Activated B cell treated with CpG ODN at 0.5 μM for 24 hours (primary cell): ENCODE measurements at places on chromosomes 5 and 9.

DNA sequence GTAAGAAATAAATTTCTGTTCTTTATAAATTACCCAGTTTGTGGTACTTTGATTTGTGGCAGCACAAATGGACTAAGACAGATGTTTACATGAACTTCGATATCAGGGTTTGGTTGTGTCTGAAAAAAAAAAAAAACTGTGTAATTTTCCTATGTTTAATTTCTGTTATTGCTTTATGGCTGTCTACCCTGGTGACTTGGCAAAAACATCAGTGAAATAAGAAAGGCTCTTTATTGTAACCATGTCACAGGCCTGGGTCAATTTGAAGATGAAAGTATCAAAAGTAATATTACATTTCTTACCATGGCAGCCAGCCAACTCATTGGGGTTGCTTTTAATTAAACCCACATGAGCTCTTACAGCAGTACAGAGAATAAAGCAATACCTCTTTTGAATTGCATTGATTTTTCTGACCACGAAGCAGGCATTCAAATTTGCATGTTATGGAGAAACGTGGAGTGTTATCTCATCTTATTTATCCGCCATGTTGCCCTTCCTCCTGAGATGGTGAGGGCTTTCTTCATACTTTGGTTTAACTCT is 20.6 kb upstream of the SV2C start:
- no peak for DNase-seq

GRCh38 chr5:28468166-28468565 is 1429.8 kb upstream of the CDH9 start:
- no peak for DNase-seq

GRCh38 chr5:131239686-131240085 is 24.2 kb upstream of the CDC42SE2 start:
- DNase-seq, result no peak

- DNase-seq, result peak; percentile 36
These were observed at the start of gene SPACA9 for GRCh38 chr9:132878695-132879456. TSS of gene SPACA9 (plus strand) at chr9:132878898. CDS start at chr9:132883948, 5,050 bp downstream.

DNA sequence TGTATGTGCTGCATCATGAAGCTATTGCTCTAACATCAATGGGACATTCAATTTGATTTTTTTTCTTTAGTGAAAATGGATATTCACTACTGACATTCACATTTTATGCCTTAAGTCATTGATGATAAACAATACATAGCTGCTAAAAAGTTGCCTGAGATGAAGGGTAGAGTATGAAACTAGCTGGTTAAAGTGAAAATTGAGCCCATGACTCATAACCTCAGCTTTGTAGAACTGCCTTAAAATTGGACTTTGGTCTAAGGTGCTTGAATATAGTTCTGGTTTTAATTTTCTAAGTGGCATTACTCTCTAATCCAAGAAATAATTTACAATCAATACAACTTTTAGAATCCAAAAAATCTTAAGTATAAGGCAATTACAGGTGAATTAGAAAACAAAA is 740.4 kb upstream of the RIOK2 start:
- DNase-seq, result no peak

GRCh38 chr5:158060212-158060611 is 201.3 kb upstream of the CLINT1 start:
- DNase-seq, result no peak

GRCh38 chr9:109182940-109183798 is 16.1 kb upstream of the FRRS1L start:
- DNase-seq, result no peak

DNA sequence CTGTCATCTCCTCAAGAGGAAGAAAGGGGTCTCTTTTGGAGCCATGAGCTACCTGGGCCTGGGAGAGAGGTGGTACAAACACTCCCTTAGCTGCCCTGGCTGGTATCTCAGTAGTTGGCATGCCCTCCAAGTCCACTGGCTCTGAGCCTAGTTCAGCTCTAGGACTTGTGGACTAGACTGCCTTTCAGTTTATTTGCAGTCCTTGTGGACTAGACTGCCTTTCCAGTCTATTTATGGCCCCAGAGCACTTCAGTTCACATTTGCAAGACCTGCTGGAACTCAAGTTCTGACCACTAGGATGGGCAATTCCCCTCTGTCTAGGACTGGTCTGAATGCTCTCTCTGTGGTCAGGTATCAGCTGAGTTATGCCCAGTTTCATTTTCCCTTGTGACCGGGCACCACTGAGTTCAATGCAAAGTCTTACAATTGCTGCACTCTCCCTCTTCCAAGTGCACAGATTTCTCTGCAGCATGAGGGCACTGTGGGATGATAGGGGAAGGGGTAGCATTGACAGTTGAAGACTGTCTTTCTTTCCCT is 1019.0 kb downstream of the TAF11L14 start:
- no peak for DNase-seq

GRCh38 chr5:115949096-115949495 is 13.2 kb upstream of the LVRN start:
- DNase-seq, result no peak

DNA sequence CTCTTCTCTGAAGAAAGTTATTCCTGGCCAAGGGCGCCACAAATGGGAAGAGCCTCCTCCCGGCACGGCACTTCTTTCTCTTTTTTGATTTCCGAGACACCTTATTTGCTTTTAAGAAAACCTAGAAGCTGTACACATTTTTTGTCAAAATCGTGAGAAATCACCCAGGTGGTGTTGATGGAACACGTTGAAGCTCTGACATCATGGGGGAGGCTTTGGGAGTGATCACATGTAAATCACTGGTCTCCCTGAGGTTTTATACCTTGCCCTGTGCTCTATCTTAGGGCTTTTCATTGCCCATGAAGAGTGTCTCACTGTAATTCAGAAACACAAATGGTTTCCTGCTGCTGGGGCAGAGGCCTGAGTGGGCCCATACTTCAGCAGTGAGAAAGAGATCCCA is 27.4 kb downstream of the SLC36A1 start:
- DNase-seq, result no peak

- DNase-seq, result no peak
These were observed 118.0 kb upstream of the PHYKPL start for GRCh38 chr5:178350361-178351220.

GRCh38 chr5:160539431-160539830 is 117.8 kb downstream of the PTTG1 start:
- no peak for DNase-seq

DNA sequence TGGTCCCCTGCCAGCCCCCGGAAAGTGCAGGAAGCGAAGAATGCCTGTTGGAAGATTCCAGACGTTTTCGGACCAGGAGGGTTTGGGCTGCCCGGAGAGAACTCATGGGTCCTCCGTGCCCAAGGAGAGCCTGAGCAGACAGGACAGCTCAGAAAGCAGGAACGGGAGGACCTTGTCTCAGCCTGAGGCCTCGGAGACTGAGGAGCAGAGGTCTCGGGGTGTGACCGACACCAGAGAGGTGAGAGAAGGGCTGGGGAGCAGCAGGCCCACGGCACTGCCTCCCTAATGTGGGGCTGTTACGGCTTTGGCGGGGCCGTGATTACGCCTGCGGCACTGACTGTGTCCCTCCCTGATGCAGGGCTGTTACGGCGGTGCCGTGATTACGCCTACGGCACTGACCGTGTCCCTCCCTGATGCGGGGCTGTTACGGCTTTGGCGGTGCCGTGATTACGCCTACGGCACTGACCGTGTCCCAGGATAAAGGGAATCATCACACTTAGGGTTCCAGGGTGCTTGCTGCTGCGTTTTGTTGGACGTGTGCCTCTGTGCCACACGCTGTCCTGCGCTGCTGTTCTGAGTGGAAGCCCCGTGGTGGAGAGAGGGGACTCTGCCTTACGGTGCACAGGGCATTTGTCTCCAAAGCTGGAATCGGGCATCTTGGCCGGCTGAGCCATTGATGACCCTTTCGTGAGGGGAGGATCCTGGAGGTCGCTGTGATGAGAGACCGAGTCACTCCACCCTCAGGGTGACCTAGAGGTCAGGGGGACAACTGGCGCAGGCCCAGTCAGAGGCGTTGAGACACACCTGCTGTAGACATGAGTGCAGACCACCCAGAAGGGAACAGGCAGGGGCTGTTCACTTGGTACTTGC is 25.7 kb downstream of the CEP72 start:
- DNase-seq, result no peak

- no peak for DNase-seq
These were observed 59.3 kb downstream of the OSTF1 start for GRCh38 chr9:75147638-75148037.

GRCh38 chr5:168251259-168251658 is 40.2 kb upstream of the WWC1 start:
- no peak for DNase-seq

DNA sequence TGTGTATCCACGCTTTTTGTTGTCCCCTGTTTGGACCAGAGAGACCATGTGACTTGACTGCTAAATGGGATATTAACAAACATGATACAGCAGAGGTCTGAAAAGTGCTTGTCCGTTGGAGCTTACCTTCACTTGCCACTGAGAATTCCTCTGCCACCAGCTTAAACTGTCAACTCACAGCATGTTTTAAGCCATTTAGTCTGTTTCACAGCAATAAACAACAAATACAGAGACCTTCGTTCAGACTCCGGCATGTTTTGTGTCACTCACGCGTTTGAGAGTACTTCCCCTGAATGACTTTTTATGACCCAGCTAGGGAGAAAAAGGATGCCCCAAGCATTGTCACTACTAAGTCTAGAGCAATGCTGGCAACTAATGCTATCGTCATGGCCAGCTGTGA is 173.8 kb downstream of the PTPRD start:
- no peak for DNase-seq

GRCh38 chr9:120343416-120343815 is 236.6 kb downstream of the CDK5RAP2 start:
- no peak for DNase-seq

DNA sequence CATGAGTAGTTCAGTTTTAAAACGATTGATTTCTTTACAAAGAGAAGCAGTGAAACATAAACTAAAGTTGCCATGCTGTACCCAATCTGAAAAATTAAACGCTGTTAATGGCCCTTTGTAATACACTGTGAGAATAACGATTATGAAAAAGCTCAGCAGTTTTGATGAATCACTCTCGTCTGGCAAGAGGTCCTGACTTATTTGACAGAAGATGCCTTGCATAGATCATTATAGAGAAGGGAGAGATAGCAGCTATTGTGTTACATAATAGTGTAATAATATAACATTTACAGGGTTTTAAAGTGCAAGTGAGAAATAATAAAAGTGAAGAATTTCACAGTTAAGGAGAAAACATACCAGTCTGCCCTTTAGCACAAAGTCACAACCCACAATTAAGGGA is 361.5 kb upstream of the CDH10 start:
- DNase-seq, result no peak

GRCh38 chr9:28206280-28206679 is 633.0 kb upstream of the C9orf72 start:
- no peak for DNase-seq

GRCh38 chr5:64344501-64344900 is 161.3 kb upstream of the RGS7BP start:
- DNase-seq, result no peak

DNA sequence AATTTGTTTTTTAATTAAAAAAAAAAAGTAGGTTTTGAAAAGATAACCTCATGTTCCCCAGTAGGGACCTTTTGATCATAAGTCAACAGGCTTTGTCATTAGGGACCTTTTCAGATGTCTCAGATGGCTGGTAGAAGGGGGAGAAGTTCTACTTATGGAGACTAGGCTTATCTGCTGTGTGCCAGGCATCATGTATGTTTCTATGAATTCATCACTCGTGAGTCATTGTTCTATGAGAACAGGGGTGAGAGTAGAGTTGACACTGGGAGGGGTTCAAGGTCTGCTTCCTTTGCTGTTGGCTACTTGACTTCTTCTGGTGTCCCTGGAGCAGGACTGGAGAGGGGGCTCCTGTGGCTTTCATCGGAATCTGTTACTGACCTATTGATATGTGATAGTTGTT is 138.8 kb downstream of the KDM4C start:
- no peak for DNase-seq

- DNase-seq, result no peak
These were observed 67.1 kb upstream of the SSBP2 start for GRCh38 chr5:81817980-81818379.

- no peak for DNase-seq
These were observed 1094.9 kb downstream of the MAT2B start for GRCh38 chr5:164600274-164600673.

- DNase-seq, result no peak
These were observed 830.9 kb downstream of the MAT2B start for GRCh38 chr5:164336276-164336675.

DNA sequence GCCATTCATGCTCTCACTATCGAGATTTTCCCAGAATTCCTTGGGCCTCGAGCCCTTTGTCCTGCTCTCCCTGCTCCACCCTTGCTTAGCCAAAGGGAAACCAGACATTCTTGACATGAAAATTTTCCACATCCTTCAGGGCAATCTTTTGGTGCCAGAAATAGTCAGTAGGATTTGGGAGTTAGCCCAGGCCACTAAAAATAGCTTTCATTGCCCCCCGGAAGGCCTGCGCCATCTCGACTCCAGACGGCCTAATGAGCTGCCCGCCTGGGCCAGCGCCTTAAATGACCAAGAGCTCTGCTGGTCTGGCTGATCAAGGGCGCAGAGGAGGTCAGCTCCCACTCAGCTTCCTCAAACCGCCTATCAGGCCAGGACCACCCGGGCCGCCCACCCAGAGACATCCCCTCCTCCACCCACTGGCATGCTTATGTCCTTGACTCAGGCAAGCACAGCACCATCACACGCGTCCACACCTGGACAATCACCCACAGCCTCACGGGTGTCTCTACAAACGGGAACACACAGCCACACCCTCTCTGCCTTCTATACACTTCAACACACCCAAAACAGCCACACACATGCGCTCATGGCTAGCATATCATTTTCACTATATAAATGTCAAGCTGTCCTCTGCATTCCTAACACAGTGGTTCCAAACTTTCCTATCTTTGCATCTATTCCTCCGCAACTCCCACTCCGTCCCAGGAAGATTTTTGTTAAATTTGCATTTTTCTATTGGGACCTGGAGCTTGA is 20.9 kb downstream of the DUSP1 start:
- no peak for DNase-seq

DNA sequence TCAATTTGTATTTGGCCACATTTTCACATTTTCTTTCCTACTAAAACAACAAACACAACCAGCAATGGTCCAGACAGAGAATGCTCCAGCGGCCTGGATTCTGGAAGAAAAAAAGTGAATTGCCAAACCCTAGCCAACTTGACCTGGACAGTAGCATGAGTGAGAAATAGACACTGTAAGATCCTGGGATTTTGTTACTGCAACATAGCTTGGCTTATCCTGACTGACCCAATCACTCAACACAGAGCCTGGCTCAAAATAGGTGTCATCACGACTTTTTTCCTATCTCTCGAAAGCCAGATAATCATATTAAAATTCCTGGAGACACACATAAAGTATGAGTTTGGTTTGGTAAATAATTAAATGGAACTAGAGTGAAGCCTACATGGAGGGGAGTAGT is 25.4 kb upstream of the MVB12B start:
- no peak for DNase-seq
